ENCODE measurements at places on chromosomes 4 and X.

DNA sequence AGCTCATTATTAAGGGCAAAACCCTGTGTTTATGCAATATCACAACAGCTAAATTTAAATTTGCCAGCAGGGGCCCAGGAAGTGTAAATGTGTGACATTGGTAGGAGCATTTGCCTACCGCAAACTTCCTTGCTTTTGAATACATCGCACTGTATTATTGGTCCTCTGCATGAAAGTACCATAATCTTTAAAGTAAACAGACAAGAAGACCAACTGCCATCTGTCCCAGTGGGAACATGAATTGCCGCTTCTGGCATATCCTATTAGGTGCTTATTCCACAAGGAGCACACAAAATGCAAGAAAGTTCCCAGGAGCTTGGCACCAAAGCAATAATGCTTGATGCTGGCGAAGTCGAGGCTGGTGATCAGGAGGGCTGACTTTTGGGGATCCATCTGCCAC, 51.3 kb downstream of the SOD3 start:
- no peak for DNase-seq

- DNase-seq: no peak
Observed at GRCh38 chrX:19382555-19383145, 38.9 kb downstream of the PDHA1 start.

- no peak for DNase-seq
Observed at GRCh38 chrX:53089224-53089842, 4.6 kb upstream of the KANTR start.

GRCh38 chr4:74920704-74921103, 12.2 kb upstream of the PARM1 start:
- no peak for DNase-seq

DNA sequence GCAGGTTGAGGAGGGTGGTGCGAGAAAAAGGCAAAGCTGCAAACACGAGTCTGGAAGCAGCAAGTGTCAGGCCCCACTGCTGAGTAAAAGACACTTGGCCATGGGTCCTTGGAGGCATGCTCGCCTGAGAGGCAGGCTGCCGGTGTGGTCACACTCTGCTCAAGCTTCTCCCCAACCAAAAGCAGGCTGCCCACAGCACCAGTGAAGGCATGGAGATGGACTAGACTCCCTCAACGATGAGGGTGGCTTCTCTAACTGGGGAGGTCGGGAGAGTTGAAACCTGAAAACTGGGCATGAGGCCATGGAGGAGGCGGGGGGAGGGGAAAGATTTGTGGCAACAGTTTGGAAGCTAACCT, 86.5 kb downstream of the ATG4A start:
- DNase-seq: no peak

GRCh38 chrX:72604705-72605104, 32.1 kb upstream of the HDAC8 start:
- no peak for DNase-seq

DNA sequence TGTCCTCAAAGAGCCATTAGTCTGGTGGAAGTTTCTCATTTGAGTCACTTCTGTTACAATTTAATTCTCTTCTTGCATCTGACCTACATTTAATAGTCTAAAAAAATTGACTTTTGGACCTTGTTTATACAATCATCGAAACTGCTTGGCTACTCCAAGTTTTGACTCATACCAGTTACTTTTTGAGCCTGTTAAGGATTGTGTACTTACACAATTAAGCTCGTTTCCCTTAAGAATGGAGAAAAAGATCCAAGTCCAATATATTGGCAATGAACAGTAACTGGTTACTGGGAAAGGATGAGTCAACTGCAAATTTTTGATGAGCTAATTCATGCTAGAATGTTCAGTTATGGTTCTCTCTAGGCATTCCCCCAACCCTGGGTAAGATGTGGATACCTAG, 58.2 kb downstream of the DCX start:
- no peak for DNase-seq

- no peak for DNase-seq
Observed at GRCh38 chr4:15416357-15417232, 11.2 kb upstream of the C1QTNF7 start.

- no peak for DNase-seq
Observed at GRCh38 chr4:36209941-36210649, 34.2 kb downstream of the ARAP2 start.

DNA sequence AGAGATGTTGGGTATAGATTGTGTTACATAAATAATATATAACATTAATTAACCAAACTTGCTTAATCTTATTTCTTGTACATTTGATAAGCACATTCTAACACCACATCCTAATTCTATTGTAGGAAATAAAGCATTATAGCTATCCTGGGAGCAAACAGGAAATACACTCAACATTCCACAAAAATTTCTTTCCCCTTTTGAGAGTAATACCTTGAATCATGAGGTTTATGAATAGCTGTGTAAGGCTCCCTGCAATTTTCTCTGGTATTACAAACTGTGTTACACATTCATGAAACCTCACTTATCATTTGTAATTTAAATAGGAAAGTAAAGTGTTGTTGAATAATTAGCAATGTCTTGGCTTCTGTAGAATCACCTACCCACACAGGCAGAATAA, 95.1 kb downstream of the TMEM47 start:
- no peak for DNase-seq

GRCh38 chr4:144113546-144113945, 27.0 kb downstream of the GYPA start:
- no peak for DNase-seq

DNA sequence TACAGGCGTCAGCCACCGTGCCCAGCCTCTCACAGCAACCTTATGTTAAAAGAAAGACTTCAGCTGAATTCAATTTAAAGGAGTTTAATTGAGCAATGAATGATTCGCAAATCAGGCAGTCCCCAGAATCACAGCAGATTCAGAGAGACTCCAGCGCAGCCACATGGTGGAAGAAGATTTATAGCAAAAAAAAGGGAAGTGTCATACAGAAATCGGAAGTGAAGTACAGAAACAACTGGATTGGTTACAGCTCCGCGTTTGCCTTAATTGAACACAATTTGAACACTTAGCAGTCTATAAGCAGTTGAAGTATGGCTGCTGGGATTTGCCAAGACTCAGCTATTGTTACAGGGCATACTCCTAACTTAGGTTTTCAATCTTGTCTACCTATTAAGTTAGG, 19.8 kb downstream of the CENPVL3 start:
- no peak for DNase-seq
